ENCODE measurements at places on chromosomes 16 and 17.

DNA sequence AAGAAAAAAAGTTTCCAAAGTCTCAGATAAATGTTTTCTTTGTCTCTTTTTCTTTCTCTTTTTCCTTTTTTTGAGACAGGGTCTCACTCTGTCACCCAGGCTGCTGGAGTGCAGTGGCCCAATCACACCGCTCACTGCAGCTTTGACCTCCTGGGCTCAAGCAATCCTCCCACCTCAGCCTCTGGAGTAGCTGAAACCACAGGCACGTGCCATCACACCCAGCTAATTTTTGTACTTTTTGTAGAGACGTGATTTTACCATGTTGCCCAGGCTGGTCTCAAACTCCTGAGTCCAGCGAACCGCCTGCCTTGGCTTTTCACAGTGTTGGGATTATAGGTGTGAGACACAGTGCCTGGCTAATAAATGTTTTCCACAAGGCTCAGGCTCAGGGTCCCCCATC, 53.3 kb upstream of the KSR1 start:
- DNase-seq, result no peak

DNA sequence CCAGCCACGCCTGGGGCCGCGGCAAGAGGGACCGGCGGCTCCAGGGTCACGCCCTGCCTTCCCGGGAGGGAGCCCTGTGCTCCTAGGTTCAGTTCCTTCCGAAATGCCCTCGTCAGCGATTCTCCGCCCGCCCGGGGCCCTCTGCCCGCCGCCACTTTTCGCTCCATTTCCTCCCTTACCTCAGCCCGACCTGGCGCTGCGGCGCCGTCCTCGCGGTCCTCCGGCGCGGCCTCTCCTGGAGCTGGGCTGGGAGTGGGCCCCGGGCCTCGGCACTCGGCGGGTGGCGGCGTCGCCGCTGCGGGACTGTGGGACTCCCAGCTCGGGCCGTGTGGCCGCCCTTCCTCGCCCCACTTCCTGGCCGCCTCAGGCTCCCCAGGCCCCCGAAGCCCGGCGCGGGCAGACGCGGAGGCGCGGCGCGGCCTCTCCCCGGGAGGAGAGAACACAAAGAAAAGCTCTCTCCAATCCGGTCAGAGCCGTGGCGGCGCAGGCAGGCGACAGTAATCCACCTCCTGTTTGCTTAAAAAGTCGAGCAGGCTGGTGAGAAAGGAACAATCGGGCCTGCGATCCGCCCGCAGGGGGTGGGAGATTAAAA, 1.6 kb downstream of the BAHCC1 start:
- no peak for DNase-seq

DNA sequence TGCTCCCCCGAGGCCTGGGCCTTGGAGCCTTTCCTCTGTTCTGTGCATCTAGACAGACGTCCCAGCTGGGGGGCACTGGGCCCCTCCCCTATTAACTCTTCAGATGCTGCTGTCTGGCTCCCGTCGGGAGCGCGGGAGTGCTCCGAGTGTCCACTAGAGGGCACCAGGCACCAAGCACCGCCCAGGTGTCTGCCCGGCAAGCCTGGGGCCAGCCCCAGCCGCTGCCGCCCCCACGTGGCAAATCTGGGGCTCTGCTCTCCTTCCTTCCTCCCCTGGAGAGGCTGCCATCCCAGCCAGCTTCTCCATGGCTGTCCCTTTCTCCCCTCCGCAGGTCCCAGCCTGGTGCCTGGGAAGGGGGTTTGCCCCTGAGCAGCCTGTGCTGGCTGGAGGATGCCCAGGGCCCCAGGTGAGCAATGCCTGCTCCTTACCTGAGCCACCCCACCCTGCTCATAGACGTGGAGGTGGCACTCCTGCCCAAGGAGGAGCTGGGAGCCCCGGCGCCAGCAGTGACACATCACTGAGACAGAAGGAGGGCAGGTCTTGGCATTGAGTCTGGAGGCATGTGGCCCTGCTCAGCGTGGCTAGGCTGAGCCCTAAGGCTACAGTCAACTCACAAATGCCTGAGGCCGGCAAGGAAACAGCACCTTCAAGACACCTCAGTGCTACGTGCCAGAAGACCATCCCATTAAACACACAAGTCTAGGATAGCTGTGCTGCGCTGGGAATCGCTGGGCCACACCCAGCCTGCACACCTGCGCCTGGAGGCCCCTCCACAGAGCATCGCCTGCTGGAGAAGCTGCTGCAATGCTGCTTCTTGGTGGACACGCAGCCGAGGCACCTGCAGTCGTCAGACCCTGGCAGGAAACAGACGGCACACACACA, 19.7 kb downstream of the TMEM235 start:
- peak; percentile 78 for DNase-seq

GRCh38 chr17:2871205-2871604, 75.0 kb downstream of the RAP1GAP2 start:
- DNase-seq, result no peak

GRCh38 chr17:65511316-65511715, 50.1 kb downstream of the AXIN2 start:
- no peak for DNase-seq

GRCh38 chr17:73292031-73292531, 19.7 kb downstream of the CDC42EP4 start:
- DNase-seq, result no peak

DNA sequence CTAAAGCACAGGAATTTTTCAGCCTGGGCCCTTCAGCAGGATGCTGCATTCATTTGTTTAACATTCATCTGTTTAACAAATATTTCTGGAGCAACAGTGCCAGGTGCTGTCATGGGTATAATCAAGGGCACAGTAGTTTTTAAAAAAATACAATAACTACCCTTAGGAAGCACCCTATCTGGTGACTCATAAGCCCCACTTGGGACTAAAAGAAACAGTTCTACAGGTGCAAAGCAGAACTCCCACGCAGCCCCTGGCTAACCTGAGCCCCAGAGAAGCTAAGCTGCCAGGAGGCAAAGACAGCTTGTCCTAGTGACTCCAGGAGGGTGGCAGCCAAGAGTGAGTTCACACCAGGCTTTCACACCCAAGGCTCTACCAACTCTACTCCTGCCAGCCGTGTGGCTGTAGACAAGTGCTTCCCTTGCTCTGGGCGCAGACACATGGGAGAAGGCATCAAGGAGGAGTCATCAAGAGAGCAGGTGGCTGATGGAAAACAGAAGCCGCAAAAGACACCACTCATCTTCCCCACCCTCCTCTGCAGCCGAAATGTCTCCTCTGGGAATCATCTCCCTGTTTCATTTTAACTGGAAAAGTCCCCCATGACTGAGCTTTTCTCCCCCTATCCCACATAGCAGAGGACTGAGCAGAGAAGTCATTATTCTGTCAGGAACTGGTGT, 14.4 kb downstream of the CUEDC1 start:
- no peak for DNase-seq

DNA sequence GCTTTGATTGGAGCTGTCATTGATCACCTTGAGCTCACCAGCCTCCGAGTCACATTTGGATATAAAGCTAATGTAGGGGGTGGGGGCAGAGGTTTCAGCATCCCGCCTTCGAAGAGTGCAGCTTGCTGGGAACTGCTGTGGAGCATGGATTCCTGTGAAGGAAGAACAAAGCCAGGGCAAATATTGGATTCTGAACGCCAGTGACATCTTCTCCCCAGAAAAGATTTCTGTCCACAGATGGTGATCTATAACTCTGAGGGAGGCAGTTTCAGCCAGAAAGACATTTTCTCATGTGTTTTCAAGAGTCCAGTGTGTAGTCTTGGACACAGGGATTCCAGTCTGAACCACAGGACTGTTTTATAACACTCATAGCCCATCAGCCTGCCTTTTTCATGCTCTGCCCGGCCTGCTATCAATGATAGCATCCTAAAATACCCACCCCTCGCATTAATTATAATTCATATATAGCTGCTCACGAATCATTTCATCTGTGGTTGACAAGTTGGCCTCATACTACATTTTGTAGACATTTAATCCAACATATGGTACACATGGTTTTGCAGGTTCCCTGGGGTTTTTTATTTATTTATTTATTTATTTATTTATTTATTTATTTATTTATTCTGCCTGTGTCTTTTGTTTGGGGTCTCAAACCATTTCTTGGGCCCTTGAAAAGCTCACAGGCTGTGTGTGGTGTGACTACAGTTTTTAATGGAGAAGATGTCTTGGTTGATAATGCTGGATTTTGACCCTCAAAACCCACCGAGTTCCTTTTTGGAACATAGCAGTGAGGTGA, 47.1 kb upstream of the SALL1 start:
- DNase-seq, result no peak

DNA sequence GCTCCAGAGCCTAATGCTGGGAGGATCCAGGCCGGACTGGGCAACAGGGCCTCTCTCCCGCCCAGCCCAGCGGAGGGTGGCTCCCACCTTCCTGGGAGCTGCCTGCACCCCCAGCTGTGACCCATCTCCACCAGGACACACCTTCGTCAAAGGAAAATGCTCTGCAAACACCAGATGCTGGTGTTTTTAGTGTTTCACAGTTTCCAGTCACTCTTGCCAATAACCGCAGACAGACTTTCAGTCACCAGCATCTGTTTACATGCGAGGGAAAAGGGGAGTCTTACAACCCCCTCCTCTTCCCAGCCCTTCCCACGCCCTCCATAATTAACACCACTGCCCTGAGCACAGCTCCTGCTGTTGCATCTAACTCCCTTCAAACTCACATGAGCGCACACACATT, 25.3 kb downstream of the KLHDC4 start:
- no peak for DNase-seq

DNA sequence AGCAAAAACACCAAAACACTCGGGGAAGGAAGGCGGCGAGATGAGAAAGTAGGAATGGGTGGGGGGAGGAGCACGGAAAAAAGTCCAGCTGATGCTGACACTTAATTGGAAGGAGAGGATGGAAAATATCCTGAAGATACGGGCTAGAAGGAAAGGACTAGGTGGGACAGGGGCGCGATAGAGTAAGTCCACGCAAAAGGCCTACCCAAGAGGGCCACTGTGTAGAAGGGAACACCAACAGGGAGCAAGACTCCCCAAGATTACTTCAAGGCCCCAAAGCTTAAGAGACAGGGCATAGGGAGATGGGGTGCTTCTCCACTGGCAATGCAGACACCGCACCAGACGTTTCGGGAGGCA, 736 bp downstream of the APPBP2 start:
- DNase-seq, result no peak

DNA sequence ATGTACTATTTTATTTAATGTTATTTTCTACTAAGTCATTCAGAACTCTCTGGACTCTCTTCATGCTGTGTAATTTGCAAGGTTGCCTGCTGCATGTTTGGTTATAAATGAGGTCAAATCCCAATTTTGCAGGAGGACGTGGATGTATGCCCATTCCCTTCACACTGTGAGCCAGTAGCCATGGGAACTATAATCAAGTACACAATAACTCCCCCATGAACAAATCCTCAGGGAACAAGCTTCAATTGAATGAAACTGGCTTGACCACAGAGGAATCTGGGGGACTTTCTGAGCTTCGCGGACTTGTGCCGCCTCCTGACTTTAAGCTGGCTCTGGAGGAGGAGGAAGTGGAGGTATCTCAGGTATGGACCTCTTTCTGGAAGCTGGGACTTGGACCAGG, 14.6 kb upstream of the KCTD13 start:
- DNase-seq, result no peak

- peak; percentile 13 for DNase-seq
These were observed 188.2 kb downstream of the FTO start for GRCh38 chr16:53892155-53892554.

GRCh38 chr17:27533874-27534815, 77.9 kb downstream of the KSR1 start:
- DNase-seq, result no peak

- no peak for DNase-seq
These were observed 47.2 kb downstream of the MARCHF10 start for GRCh38 chr17:62760945-62761267.

GRCh38 chr17:48486557-48486956, 44.3 kb downstream of the HOXB1 start:
- no peak for DNase-seq

- peak; percentile 59 for DNase-seq
These were observed 30.9 kb downstream of the SOCS1 start for GRCh38 chr16:11224894-11225676.

GRCh38 chr16:89847051-89847939, 19.0 kb downstream of the SPIRE2 start:
- DNase-seq, result no peak

- no peak for DNase-seq
These were observed 46.8 kb downstream of the CYB561 start for GRCh38 chr17:63399316-63399715.

GRCh38 chr17:58334661-58335060, 6.1 kb upstream of the TSPOAP1 start:
- no peak for DNase-seq

DNA sequence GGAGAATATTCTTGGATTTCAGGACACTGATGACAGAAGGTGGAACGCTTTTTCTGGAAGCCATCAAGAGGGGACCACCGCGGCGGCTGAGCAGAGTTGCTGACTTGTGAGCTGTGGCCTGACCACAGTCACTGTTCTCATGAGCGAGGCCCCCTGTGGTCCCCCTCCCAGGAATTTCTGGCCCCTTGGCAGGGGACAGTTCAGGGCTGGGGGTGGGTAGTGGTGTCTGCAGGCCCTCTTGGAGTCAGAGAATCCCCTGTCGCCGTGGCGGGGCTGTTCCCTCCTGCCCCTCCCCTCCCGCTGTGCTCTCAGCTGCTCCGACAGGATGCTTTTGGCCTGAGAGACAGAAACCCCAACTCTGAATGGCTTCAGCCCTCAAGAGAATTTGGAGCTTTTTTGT, 292.0 kb downstream of the SEC14L1 start:
- DNase-seq, result no peak

- no peak for DNase-seq
These were observed 11.6 kb upstream of the ZNF689 start for GRCh38 chr16:30621765-30622164.

DNA sequence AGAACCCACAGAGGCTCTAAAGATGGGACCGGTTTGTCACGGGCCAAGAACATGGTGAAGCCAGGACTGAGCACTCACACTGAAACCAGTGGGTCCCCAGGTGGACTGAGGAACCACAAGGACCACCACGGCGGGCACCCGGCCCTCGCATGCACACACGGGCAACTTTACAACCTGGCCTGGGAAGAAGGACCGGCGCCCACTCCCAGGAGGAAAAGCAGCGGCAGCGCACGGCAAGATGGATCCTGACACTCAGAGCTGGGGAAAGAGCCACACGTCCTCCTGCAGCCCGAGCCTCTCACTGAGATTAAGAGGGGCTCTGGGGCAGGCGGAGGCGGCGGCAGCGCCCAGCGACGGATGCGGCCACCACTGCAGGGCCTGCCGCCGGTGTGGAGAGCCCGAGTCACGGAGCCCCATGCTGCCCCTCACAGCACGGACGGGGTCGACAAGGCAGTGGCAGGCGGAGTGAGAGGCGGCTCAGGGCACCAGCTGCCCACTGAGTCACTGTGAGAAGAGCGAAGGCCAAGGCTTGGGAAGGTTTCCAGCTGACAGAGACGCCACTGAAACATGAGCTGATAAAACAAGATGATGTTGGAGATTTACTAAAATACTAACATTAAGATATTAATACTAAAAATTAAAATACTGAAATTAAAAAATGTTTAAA, 118.3 kb downstream of the ANKRD11 start:
- no peak for DNase-seq

DNA sequence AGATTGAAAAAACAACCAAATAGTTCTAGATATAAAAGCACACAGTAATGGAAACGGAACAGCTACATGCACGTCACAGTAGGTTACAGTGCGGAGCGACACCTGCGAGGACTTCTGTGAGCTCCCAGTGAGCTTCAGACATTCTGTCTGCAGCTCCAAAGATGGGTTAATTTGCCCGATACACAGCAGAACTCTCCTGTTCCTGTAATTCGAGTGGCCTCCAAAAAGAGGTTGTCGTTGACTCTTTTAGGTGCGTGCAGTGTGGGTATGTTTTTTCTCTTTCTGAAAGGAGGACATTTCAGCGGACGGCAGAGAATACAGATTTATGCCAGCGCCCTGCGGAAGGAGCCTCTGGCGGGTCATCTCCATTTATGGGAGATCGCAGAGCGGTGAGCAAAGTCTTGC, 2.9 kb downstream of the OR1F1 start:
- no peak for DNase-seq

All from activated T-cell treated with anti-CD3 and anti-CD28 coated beads for 1 hour (primary cell).